GM23338 (cell line): ENCODE measurements at places on chromosomes 3 and 15. TPM values are rescaled to one million over a fixed set of nuclear protein-coding genes. Genes with fewer than 3 reads are reported as not detected.
A peak's percentile ranks its signal among the peaks of the same experiment; 100 is the strongest.

DNA sequence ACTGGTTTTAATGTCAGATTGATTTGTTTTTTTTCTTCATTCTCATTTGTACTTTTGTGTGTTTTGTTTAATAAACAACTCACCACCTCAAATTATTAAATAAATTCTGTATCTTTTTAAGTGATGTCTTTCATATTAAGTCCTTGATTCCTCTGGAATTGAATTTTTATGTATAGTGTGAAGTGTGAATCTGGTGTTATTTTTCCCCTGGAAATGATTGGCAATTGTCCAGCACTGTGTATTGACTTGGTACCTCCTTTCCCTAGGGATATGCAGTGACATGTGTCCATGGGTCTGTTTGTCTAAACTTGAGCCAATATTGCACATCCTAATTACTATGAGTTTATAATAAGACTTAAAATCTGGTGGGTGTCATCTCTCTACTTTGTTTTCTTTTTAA is 2.1 kb downstream of the RNU5B-1 start:
- no peak for DNase-seq

DNA sequence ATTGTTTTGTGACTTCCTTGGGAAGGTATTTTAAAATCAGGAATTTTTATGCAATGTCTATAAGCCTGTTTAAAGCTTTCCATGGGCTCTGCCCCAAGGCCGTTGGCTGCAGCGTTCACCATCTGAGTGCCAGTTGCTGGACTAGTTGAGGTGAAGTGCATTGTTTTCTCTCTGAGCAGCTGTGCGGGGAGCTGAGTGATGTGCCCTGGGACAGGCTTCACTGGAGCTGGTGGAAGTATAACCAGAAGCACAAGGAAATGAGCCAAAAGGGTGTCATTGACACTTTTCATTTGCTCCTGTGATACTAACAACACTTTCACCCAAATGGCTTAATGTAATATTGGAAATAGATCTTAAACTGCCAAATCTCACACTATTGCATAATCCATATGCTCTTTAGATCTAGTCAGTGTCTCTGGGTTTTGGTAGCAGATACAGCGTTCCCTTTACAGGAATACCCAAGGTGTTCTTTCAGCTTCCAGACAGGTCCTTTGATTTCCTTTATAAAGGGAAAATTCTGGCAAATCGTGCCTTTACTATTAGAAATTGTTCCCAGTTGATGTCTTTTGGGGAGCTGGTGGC is 29.2 kb downstream of the APH1B start:
- no peak for DNase-seq

DNA sequence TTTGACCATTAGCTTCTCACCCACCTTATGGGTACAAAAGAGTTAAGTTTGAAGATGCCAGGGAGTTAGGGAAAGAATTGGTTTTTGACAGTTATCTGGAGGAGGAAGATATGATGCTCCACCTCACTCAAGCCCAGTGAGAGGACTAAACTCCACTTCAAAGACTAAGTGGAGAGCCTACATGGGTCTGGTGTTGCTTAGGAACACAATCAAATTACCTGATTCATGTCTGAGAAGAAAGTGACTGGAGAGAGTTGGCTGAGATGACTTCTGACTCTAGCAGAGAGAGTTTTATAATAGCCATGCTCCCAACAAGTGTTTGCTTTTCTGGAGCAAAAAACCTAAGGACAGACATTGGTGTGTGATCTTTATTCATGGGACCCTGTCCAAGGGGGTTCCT is 43.3 kb downstream of the SUCNR1 start:
- DNase-seq: no peak

DNA sequence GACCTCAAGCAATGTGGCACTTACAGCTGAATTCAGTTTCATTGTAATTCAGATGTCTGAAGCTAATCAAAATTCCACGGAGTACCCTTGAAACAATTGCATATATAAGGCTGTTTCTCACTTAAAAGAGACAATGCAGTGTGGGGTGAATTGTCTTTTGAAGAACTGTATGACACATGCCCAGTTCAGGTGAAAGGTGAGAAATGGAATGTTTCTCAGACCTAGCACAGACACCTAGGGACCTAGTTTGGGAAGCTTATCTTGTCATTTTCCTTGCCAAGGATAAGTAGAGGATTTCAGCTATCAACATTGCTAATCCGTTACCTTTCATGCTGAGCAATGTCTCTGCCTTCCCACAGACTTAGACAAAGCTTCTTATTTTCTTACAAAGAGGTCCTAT is 36.3 kb downstream of the MBNL1 start:
- peak; percentile 37 for DNase-seq

DNA sequence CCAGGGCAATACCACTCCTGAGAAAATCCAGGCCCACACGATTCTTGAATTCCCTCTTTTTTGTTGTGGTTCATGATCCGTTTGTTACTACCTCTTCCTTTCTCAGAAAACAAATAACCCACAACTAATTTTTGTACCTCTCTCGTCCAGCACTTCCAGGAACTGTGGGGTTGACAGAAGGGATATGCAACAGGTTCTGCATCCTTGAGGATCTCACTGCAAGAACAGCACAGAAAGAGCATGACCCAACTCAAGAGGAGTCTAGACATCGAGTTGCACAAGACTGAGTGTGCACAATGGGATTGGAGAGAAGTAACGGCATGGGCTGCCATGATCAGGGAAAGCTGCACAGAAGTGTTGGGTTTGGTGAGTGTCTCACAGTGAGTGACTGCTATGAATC is 533.3 kb downstream of the SOX2 start:
- DNase-seq: no peak

GRCh38 chr3:61381745-61382392 is 130.6 kb upstream of the FHIT start:
- DNase-seq: peak; percentile 76

DNA sequence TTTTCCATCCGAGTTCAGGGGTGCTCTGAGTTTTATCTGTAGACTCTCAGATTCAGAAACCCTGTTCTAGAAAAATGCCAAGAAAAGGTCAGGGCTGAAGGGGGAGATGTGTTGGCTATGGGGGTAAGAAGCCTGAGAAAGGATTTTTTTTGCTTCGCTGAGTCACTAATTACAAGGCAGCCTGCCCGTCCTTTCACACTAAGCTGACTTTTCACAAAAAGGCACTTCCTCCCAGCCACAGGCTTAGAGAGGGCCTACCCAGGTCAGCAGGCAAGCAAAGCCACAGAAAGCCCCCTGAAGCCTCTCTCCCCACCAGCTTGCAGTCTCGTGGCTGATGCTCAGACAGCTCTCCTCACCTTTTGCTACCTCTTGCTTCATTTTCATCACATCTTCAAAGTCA is 192.6 kb upstream of the PRICKLE2 start:
- DNase-seq: peak; percentile 32

- DNase-seq: peak; percentile 13
Observed at GRCh38 chr3:125611908-125612307, 16.6 kb upstream of the OSBPL11 start.

DNA sequence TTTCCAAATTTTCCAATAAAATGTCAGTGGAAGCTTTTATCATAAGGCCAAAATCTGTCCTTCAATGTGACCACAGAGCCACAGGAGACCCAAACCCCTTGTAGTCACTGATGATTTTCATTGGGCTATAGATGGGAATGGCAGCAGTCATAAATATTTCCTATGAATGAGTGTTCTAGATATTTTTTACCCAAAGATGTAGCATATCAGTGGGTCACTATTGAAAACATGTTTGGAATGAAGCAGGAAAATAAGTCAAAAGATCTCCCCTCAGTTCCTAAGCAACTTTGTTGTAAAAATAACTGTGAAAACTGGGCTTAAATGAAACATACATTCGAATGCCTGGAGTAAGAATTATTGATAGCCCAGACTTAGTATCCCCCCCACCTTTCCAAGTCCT is 49.0 kb downstream of the NKIRAS1 start:
- no peak for DNase-seq

Gene ST8SIA2
- 1.2 and 2.0 TPM in 2 replicates for total RNA-seq

Gene TMEM212
- total RNA-seq: not detected in 2 replicates

Gene WDR76
- total RNA-seq: 14.6 and 17.8 TPM in 2 replicates

Gene MAPKBP1
- 8.9 and 10.2 TPM in 2 replicates for total RNA-seq

Gene CCDC80
- total RNA-seq: 5.4 and 8.1 TPM in 2 replicates

Gene MUSTN1
- 1.4 TPM in 1 of 2 replicates, not detected in the other for total RNA-seq

Gene CIB1
- 9.8 and 11.2 TPM in 2 replicates for total RNA-seq

Gene RAB11A
- 239 and 251 TPM in 2 replicates for total RNA-seq

Gene SAMMSON
- total RNA-seq: not detected in 2 replicates

Gene TMEM207
- total RNA-seq: not detected in 2 replicates

Gene CPN2
- 0.14 TPM in 1 of 2 replicates, not detected in the other for total RNA-seq

Gene RNU5B-1
- not detected in 2 replicates for total RNA-seq
